ENCODE measurements at places on chromosomes 2 and 18. TPM values are rescaled to one million over a fixed set of nuclear protein-coding genes. Genes with fewer than 3 reads are reported as not detected.
A peak's percentile ranks its signal among the peaks of the same experiment; 100 is the strongest.

DNA sequence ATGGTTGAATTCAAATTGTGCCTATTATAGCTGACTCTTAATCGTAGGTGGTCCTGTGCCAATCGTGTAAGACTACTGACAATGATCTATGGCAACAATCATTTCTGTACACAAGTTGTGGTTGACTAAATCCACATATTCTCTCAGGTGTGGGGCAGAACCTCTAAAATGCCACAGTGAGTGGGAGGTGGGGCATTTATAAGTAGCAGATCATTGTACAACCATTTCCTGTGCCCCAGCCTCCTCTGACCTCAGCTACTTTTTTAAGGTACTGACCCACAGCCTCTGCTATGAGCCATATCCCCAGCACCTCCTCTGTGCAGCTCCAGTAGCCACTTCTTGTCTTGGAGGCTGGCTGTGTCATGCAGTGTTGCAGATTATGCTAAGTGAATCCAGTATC, 48.6 kb upstream of the RAPH1 start:
- no peak for DNase-seq

DNA sequence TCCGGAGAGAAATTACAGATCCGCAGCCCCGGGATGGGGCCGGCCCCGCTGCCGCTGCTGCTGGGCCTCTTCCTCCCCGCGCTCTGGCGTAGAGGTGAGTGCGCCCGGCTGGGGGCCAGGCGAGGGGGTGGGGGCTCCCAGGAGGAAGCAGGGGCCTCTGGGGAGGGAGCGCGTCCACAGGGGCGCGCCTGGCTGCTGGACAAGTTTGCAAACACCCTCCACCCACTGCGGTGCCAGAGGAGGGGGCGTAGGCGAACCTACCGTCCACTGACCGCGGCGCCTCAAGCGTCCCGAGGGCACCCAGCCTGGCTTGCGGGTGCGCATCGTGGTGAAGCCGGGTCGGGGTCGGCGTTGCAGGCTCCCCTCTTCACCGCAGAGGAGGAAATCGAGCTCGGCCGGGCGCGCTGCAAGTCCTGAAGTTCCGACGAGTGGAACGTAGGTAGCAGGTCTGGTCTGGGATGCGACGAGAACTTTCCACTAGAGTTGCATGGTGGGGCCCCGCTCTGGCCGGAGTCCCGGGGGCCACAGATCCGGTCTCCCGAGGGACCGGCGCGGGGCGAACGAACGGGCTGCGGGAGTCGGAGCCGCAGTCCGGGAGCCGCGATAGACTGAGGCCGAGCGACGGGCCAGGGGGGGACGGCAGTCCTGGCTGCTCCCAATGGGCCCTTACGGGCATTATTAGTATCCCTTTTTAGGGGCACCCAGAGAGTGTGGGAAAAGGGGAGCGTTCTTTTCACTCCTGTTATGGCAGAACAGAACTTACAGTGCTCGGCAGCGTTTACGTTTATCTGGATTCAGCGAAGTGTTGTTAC, 502 bp downstream of the MERTK start:
- no peak for DNase-seq

- no peak for DNase-seq
Observed at GRCh38 chr2:145070703-145071102, 550.8 kb upstream of the ZEB2 start.

DNA sequence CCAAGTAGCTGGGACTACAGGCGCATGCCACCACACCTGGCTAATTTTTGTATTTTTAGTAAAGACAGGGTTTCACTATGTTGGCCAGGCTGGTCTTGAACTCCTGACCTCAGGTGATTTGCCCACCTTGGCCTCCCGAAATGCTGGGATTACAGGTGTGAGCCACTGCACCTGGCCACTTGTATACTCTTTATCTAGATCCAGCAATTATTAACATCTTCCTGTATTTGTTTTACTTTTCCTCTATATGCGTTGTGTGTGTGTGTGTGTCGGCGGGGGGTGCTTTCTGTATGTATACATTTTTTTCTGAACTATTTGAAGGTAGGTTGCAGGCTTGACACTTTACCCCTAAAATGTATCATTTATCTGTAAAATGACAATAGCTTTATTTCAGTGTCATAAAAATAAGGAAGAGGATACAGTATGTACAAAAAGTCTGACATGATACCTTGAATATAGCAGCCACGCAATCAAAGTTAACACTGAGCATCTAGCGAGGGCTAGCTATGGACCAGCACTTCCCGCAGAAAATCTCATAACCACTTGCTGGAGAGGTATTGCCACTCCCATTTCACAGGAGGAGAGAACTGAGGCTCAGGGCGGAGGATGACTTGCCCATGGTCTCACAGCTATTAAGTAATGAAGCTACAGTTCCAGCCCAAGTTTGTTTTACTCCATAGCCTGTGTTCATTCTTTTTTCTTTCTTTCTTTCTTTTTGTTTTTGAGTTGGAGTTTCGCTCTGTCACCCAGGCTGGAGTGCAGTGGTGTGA, 251.3 kb downstream of the MYCN start:
- DNase-seq = no peak

DNA sequence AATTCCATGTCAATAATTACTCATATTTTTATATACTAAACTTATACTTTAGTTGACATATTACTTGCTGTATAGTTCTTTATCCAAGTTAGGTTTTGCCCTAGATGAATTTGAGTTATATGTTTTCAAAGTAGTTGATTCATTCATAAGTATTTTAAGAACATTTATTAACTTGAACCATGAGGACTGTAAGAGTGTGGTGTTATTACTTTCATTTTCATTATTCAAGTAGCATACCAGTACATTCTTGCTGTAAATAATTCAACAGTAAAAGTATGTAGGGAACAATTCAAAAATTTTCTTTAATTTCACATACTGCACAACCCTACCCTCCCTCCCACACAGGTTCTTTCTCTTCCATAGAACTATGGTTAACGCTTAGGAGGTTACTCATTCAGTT, 75.4 kb downstream of the ANKRD12 start:
- no peak for DNase-seq

DNA sequence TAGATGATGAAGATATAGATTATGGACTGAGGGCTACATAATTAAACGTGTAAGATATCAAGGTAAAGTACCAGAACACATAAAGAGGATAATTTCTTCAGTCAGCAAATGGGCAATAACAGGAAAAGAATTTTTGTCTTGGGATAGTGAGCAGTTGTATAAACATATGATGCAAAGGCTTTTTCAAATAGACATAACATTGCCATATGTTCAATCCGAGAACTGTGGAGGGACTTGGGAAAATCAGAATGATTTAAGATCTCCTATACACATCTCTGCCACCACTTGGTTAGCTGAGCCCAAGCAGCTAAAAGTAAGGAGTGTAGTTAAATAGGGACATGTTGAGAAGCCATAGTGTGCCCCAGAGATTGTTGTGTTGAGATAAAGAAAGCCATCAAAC, 287.6 kb upstream of the ZNF521 start:
- DNase-seq = no peak

GRCh38 chr2:147679955-147680531, 164.8 kb upstream of the ACVR2A start:
- no peak for DNase-seq

DNA sequence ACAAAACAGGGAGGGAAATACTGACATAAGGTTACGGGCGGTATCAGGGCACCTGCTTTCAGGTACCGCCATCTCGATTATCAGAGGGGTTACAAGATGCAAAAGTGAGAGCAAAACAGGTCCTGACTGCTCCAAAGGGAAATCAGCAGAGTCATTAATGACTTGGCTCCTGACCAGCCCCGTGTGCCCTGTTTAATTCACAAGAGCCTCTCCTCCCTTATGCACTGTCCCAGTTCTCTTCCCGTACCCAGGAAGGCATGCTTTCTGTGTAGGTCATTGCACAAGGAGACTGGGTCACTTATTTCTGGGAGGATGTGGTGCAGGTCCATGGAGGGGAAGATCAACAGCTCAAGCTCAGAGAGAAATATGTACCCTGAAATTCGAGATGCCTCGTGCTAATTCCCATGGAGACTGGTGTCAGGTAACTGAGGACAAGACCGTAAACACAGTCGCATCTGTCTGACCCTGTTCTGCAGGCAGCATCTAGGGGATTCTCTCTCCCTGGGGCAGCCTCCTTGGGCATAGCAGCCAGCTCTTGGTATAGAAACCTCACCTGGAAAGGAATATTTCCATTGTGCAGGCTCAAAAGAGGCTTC, 79.9 kb downstream of the HNRNPLL start:
- DNase-seq = peak; percentile 74

DNA sequence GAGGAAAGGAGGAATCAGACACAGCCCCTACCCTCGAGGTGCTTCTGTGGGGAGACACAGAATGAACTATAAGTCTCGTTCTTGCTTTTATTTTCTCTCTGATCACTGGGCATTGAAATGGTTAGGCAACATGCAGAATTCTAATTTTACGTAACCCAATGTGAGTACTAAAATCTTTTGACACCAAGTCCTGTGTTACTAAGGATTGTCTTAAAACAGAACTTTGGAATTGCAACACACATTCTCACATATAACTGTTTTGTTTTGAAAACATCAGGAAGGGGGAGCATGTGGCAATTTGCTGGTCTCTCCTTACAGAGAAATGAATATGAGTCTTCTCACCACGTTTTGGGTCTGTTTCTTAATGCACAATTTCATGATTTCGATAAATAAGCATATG, 23.6 kb upstream of the SULT1C4 start:
- DNase-seq = no peak

HOXD3 gene
- 26.0 TPM for polyA plus RNA-seq

TUBB6 gene
- polyA plus RNA-seq = 77.6 TPM

GPBAR1 gene
- 1.8 TPM for polyA plus RNA-seq

Measured in renal pelvis (tissue), 12 donors.